ENCODE measurements at places on chromosomes 7 and 10. TPM values are rescaled to one million over a fixed set of nuclear protein-coding genes. Genes with fewer than 3 reads are reported as not detected.

AKR1C8 gene
- 0.13 TPM for polyA plus RNA-seq

ZNF107 gene
- 6.1 TPM for polyA plus RNA-seq

IGF2BP3 gene
- 61.6 TPM for polyA plus RNA-seq

PDE6C gene
- 0.55 TPM for polyA plus RNA-seq

FAM25G gene
- not detected for polyA plus RNA-seq

PRF1 gene
- polyA plus RNA-seq = 2.0 TPM

VAX1 gene
- polyA plus RNA-seq = not detected

CTAGE4 gene
- 18.7 TPM for polyA plus RNA-seq

SLC26A3 gene
- 176 TPM for polyA plus RNA-seq

METTL27 gene
- polyA plus RNA-seq = 7.6 TPM

ZPBP gene
- polyA plus RNA-seq = 0.06 TPM

RBP3 gene
- polyA plus RNA-seq = 0.06 TPM

MKI67 gene
- 26.5 TPM for polyA plus RNA-seq

DPYSL4 gene
- 4.6 TPM for polyA plus RNA-seq

DLX6 gene
- 0.04 TPM for polyA plus RNA-seq

LRRN3 gene
- polyA plus RNA-seq = 7.1 TPM

SEMA4G gene
- polyA plus RNA-seq = 121 TPM

KIF5B gene
- polyA plus RNA-seq = 110 TPM

AGAP5 gene
- polyA plus RNA-seq = 16.6 TPM

IFRD1 gene
- 51.0 TPM for polyA plus RNA-seq

NUTM2E gene
- 0.09 TPM for polyA plus RNA-seq

CFAP58 gene
- 0.27 TPM for polyA plus RNA-seq

LRIT2 gene
- not detected for polyA plus RNA-seq
